ENCODE measurements at places on chromosomes 3 and 15. TPM values are rescaled to one million over a fixed set of nuclear protein-coding genes. Genes with fewer than 3 reads are reported as not detected.
A peak's percentile ranks its signal among the peaks of the same experiment; 100 is the strongest.

Gene SPPL2A
- 59.2 TPM for polyA plus RNA-seq

- no peak for DNase-seq
- H3K27ac ChIP-seq, result peak overlapping the region; percentile 85
- H3K4me3 ChIP-seq, result peak overlapping the region; percentile 97
- H3K36me3 ChIP-seq, result peaks cover 19% of the 10 kb centered on the region
- H3K27me3 ChIP-seq, result no peaks in the 10 kb centered on the region
- peaks cover 7% of the 10 kb centered on the region for H3K4me1 ChIP-seq
Observed at GRCh38 chr15:42547918-42548248, 710 bp downstream of the LRRC57 start.

DNA sequence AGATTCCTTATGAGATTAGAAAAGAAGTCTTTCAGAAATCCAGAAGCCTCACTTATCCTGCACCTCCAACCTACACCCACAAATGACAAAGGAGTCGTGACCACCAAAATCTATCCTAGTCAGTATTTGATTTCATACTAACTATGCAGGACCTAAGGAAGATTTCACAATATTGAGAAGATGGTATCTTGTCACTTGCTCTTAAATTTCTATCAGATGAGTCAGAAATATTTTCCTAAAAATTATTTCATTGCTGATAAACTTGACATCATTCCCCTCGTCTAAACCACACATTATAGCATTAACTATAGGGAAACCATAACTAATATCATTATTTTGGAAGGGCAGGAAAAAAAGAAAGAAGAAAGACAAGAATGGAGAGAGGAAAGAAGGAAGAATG, 138.0 kb upstream of the THBS1 start:
- DNase-seq, result no peak
- H3K36me3 ChIP-seq, result no peaks in the 10 kb centered on the region

GRCh38 chr3:67495751-67496150, 158.7 kb downstream of the SUCLG2 start:
- H3K27me3 ChIP-seq, result no peaks in the 10 kb centered on the region
- no peak for DNase-seq
- no peak overlapping the region for H3K27ac ChIP-seq
- H3K4me1 ChIP-seq, result no peaks in the 10 kb centered on the region
